Head of caudate nucleus (tissue), 42 donors: ENCODE measurements at places on chromosomes 3 and 15.

GRCh38 chr15:31357148-31357547, 30.5 kb downstream of the KLF13 start:
- DNase-seq = no peak

DNA sequence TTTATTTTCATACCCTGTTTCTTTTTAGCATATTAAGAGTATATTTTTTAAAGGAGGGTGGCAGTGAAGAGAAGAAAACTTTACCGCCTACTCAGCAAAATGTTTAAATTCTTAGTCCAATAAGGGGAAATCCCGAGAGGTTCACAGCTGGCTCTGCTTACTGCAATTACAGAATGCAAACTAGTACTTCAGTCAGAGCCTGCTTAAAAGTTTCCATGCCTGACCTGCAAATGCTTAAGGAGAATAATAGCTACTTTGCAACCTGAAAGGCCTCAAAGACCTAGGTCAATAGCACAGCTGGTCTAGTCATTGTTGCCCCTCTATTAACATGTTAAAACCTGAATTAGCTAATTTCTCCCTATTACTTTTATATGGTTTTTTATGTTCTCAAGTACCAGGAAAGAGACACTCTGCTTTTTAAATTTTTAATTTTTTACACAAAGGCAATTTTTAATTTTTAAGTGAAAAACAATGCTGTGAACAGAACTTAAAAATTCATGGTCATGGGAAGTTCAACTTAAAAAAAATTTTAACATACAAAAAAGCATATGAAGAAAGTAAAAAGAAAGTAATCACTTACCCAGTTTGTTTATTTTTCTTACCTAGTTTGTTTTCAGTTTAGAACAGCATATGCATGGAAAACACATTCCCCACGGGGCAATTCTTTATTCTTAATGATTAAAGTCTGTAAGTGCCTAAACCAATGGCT, 79.2 kb downstream of the P3H2 start:
- DNase-seq = no peak

DNA sequence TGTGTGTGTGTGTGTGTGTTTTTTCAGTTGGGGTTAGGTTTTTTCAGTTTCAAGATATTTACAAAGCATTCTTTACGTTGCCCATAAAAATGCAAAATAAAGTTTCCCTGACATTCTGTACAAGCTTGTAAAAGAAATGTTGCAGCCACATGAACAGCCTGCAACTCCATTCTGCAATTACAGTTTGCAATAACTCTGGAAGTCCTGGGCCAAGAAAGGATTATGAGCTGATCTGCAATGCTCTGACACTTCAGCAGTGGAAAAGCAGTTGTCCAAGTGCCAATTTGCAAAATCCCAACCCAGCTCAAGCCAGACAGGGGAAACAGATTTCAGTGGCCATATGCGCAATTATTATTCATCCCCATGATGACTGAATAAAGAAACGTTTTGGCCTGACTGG, 322.1 kb downstream of the MEX3B start:
- no peak for DNase-seq

DNA sequence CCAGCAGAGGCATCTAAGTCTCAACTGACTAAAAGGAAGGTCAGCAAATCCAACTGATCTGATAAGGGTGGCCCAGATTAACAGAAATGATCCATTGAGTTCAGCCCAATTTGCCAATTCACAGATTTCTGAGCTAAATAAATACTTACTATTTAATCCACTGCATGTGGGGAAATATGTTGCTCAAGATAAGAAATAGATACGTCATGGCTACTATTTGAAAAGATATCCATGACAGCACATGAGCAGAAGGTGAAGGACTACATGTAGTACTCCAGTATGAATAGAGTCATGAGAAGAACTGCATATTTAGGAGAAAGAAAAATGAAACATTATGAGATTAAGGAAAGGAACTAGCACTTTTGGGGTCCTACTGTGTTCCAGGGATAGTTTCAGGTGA, 332.4 kb downstream of the ARPP21 start:
- no peak for DNase-seq

- DNase-seq = no peak
Observed at GRCh38 chr15:38050529-38051448, 116.3 kb downstream of the TMCO5A start.

- DNase-seq = no peak
Observed at GRCh38 chr15:46354443-46354842, 719.6 kb downstream of the SQOR start.

- no peak for DNase-seq
Observed at GRCh38 chr3:118593277-118593670, 441.4 kb downstream of the IGSF11 start.

DNA sequence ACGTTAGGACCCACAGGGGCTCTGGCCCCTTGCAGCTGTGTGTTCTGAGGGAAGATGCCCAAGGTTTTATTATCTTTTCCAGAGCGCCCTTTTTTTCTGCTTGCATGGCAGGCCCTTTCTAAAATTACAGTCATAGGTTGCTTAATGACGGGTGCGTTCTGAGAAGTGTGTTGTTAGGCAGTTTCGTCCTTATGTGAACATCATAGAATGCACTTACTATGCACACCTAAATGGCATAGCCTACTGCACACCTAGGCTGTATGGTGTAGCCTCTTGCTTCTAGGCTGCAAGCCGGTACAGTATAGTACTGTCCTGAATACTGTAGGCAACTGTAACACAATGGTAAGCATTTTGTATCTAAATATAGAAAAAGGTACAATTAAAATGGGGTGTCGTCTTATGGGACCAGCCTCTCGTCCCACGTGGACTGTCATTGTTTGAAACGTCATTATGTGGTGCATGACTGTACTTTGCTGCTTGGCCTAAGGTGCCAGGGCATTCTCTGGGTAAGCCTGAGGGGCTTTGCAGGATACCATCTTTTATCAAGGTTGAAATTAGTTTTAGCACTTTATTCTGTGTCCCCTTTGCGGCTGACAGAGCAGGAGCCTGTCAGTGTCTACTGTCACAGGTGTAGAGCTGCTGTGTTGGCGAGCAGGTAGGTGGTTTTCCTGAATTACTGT, 10.9 kb downstream of the KLF13 start:
- no peak for DNase-seq

GRCh38 chr3:46416125-46416810, 9.2 kb downstream of the CCRL2 start:
- DNase-seq = no peak

DNA sequence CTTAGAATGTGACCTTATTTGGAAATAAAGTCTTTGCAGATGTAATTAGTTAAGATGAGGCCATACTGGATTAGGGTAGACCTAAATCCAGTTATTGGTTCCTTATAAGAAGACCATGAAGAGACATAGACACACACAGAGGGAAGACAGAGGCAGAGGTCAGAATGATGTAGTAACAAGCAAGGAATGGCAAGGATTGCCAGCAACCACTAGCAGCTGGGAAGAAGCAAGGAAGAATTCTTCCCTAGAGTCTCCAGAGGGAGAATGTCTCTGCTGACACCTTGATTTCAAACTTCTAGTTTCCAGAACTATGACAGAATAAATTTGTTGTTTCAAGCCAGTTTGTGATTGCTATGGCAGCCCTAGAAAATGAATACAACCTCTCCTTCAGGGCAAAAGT, 116.7 kb downstream of the WDR76 start:
- no peak for DNase-seq

- DNase-seq = no peak
Observed at GRCh38 chr15:99148851-99149276, 44.0 kb downstream of the SYNM start.

DNA sequence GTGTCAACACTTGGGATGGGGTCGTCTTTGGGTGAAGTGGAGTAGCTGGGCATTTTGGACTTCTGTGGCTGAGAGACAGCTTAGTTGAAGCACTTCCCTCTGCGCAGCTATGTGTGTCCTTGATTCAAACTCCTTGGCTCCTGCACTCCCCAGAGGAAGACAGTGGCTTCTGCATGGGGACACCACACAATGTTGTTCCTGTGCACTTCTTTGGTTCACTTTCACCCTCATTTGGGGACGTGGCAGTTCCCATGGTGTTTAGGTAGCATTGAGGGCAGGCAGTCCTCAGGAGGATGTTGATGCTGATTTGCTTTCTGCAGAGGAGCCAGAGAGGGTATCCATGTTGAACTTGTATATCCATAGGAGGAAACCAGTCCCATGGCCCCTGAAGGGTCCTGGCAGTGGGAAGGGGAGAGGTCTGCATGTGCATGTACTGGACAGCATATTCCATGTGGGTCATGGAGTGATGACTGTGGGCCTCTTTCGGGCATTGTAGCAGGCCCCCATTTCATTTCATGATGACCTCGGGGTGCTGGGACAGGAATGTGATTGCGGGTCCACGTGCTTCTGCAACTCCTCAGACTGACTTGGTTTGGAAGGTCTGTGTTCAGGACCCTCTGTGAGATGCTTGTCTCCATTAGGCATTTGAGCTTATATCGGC, 135.4 kb downstream of the SNRPN start:
- DNase-seq = no peak

DNA sequence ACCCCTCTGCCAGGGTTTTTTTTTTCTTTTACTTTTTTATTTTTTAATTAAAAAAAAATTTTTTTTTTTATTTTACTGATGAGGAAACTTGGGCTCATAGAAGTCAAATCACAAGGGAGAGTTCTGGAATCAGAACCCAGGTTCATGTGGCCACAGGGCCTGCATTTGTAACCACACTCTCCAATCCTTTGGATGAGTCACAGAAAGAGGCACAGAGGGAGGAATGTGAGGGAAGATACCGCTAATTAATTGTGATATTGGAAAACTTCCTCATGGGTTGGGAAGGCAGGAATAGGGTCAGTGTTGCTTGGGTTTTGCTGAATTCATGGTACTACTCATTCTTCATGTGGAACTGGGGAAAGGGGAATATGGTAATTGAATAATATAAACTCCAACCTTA, 132.9 kb upstream of the SLC6A11 start:
- no peak for DNase-seq

DNA sequence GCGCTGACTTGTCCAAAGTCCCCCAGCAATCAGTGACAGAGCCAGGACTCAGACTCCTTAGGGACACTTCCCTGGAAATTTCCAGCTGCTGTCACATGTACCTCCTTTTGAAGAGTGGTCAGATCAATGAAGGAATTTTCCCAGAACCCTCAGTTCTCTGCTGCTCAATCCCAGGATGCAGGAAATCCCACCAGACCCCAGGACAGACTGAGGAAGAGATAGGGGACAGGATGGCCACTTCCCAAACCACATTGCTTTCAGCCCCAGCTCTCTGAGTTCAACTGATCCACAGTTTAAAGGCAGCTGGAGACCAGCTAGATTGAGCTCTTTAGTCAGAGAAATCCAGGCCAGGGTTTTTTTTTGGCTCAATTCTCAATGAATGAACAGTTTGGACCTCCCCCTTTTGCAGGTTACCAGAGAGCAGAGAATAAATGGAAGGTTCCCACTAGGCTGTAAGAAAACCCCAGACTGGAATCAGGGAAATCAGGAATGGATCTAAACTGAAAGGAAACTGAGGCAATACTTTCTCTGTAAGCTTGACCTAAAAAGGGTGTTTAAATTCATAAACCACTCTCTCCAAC, 1.5 kb downstream of the CYP1A1 start:
- no peak for DNase-seq

DNA sequence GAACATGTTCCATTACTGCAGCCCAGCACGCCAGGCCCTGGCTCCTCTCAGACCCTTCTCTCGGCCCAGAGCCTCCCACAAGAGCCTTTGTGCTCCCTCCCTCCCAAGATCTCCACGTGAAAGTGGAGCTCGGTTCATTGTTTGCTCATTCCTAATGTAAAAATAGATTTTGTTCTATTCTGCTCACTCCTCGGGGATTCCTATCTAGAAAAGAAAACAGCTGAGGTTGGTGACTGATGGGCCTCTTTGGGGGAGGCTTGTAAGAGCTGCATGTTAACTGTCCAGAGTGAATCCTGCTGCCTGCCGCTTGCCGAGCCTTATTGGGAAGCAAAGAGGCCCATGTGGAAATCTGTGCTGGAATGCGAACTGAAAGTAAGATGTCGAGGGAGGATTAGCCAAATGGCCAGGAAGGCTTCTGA, 267.1 kb downstream of the LRTM1 start:
- no peak for DNase-seq

DNA sequence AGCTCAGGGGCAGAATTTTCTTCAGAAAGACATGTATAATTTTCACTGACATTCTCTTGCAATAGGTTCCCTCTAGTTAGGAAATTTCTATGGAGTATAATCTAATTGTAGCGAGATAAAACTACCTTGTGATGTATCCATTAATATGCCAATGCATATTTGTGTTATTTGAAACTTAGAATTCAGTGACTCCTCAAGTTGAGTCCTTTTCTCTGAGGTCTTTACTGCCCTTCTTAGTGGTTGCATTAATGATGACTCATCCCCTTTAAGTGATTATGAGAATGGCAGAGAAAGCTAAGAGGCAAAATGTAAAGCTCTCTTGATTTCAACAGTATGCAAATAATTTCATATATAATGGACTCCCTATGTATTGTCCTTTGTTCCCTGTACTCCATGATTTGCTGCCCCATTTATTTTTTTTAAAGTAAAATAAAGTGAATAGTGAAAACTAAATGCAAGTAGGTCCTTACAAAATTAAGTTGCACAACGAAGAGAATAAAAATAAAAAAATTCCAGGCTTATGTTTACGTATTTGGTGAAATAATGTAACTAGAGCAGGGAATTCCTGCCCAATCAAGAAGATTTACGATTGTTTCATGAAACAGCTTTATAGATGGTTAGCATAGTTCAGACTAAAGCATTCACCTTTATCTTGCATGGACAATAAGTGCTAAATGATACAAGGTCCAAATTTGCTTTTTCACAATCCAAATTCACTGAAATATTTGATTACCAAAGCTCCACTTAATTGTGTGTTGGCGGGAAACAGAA, 78.1 kb downstream of the ZPLD1 start:
- DNase-seq = no peak

DNA sequence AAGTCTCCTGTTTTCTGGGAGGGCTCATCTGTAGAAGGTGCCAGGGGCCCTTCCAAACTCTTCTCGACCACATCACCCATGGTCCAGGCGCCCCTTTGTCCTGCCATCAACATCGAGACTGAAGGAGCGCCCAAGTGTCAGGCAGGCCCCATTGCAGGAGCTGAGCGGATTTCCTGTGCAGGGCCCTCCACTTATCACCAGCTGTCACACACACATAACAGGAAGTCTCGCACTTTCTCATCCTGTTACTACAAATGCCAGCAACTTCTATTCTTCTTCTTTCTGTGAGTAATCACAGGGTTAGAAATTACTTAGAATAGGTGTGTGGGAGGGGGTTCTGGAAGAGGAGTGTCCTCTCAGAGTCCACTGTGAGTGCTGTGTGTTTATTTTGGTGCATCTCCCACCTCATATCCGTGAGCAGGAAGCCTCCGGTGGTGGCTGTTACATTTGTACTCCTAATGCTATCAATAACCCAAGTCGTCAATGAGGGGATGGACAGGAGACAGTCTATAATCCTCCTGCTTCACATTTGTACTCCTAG, at the start of gene KLHL6:
TSS of gene KLHL6 (minus strand) at position 166 of the 541 bp plus-strand sequence. CDS start at position 113, 53 bp downstream.
- DNase-seq = no peak

GRCh38 chr3:151044706-151045105, 40.8 kb upstream of the MED12L start:
- no peak for DNase-seq

DNA sequence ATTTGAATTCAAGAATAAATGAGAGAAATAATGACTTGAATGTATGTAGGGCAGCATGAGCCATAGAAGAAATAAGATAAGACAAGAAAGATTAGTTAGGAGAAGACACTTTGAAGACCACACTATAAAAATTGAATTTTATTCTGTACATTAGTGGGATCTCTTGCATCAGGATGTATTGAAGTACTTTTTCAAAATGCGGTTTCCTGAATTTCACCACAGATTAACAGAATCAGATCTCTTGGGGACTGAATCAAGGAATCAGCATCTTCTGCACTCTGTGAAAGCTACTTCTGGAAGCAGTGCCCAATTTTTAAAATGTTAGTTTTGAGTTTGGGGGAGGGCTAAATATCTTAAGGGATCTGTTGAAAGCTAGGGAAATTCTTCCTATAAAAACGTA, 763.9 kb upstream of the GOLIM4 start:
- DNase-seq = no peak

GRCh38 chr15:97456521-97457202, 503.8 kb upstream of the ARRDC4 start:
- DNase-seq = no peak
